Activated T-cell treated with anti-CD3 and anti-CD28 coated beads for 4 hours (primary cell): ENCODE measurements at places on chromosomes 5 and 9.
A peak's percentile ranks its signal among the peaks of the same experiment; 100 is the strongest.

- DNase-seq = no peak
Observed at GRCh38 chr9:107931071-107931715, 441.6 kb upstream of the KLF4 start.

GRCh38 chr5:103780794-103781193 is 218.2 kb upstream of the NUDT12 start:
- DNase-seq = no peak

- no peak for DNase-seq
Observed at GRCh38 chr9:37038943-37039464, 4.9 kb upstream of the PAX5 start.

GRCh38 chr5:150655221-150655620 is 5.8 kb upstream of the MYOZ3 start:
- DNase-seq = no peak

DNA sequence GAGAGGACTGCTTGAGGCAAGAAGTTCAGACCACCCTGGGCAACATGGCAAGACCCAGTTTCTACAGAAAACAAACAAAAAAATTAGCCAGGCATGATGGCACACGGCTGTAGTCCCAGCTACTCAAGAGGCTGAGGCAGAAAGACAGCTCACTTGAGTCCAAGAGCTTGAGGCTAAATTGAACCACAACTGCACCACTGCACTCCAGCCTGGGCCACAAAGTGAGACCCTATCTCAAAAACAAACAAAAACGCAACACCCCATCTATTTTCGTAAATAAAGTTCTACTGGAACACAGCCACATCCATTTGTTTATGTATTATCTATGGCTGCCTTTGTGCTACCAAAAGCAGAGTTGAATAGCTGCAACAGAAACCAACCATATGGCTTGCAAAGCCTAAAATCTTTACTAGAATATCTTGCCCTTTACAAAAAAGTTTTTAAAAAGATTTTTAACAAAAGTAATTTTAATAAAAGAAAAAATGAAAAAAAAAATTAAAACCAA is 67.5 kb downstream of the SETX start:
- DNase-seq = no peak

DNA sequence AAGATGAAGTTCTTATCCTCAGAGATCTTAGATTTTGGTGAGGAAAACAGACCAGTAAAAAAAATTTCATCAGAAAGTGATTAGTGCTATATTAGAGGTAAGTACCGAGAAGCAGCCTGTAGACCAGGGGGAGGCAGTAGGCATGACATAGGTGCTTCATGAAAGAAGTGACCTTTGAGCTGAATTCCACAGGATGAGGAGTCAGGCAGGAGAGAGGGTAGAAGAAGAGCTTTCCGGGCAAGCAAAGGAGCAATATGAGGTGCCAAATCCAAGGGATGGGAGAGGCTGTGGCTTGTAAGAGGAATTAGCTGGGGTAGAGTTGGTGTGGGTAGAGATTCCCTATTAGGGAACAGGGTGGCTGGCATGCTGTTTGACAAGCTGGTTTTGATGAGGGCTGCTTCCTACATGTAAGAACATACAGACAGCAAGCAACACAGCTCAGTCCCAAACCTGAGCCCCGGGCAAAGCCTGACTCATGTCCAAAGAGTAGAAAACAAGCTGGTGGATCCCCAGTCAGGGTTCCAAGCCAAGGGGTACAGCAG is 48.4 kb upstream of the PWWP2A start:
- DNase-seq = no peak

DNA sequence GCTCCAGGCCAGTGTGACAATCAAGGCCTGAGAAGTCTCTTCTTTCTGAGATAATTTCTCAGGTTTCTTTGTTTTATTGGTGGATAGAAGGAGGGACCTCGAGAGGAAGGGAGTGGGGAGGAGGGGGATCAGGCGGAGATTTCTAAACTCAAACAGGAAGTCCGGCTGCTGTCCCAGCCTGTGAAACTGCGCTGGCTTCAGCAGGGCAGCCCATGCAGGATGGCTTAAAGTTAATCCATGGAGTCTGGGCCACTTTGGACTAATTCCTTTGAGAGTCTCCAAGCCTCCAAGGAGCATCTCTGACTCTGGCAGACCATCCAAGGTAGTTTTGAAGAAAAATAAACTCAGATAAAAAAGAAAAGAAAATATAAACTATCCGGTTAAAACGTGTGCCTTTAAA is 378.5 kb downstream of the MLLT3 start:
- no peak for DNase-seq

GRCh38 chr9:97864396-97864795 is 11.4 kb downstream of the FOXE1 start:
- no peak for DNase-seq

GRCh38 chr5:120567921-120568320 is 103.8 kb downstream of the PRR16 start:
- DNase-seq = no peak

DNA sequence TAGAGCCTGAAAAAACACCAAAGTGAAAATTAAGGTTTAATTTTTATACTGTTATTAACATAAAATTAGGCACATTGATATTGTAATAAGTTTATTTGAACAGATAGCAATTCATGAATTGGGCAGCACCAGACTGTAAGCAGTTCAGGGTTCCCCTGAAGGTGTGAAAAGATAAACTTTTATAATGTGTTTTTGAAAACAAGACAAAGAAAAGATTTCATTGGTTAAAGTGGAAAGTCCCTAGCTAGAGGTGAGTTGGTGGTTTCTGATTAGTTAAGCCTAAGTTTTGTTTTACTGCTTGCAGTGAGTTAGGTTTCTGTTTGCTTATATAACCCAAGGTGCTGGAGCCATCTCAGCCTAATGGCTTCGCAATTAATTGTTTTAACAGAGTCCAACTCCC is 96.5 kb upstream of the RPS23 start:
- DNase-seq = no peak

DNA sequence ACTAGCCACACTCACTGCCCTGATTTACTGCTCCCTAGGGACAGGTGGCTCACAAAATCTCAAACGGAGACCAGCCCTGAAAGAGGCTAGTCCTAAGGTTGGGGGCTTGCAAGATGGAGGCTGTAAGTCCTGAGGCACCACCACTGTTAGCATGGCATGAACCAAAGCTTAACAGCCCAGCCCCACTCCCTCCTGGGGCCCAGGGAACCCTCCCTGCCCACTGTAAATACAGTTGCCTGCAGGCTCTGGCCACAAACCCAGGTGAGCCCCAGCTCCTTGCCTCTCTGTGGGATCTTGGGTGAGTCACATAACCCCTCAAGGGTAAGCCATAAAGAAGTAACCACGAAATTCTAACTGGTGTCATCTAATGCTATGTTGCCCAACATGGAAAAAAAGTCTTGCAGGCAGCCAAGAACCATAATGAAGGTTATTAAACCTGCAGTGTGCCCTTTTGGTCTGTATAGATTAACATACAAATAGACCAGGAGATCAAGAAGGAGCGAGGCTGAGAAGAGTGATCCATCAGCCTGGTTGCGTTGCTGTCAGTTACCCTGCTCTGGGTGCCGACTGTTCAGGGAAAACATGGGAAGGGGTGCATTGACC is 1.7 kb upstream of the POMT1 start:
- peak; percentile 26 for DNase-seq

DNA sequence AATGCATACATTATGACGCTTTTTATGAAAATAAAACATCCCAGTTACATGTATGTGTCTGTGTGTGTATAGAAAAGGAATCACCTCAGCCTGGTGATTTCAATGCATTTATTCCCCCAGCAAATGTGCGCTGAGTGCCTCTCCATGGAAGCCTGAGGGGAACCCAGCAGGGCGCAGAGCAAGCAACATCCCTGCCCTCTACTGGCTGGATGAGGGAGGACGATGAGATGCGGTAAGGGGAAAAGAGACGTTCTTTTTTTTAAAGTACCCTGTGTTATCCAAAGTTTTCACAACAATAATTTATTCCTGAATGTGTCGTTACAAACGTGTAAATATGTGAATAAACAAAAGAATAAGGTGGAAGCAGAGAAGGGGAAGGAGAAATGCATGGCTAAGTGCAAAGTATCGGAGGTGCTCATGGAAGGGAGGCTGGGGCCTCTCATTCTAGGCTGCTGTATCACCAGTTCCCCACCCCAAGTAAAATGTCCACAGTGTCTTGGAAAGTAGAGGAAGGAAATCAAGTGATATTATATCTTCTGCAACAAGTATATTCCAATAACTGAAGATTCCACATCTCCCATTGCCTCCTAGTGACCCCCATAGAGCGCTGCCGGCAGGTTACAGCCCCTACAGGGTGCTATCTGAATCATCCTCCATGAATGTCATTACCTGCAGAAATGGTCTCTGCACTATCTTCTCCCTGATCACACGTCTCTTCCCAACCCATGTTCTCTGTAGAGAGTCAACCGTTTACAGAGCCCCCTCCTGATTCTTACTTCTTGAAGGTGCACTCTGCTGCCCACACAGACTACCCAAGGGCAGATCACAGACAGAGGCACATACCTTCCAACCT is 13.0 kb upstream of the ABLIM3 start:
- DNase-seq = no peak

DNA sequence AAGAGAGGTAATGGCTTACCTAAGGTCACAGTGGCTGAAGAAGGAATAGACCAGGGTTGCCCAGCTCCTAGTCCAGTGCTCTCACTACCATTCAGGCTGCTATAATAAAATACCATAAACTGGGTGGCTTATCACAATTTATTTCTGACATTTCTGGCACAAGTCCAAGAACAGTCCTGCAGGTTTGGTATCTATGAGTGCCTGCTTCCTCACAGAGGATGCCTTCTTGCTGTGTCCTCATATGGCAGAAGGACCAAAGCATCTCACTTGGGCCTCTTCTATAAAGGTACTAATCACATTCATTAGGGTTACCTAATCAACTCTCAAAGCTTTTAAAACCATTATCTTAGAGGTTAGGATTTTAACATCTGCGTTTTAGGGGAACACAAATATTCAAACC is 17.2 kb downstream of the STARD4 start:
- DNase-seq = no peak

- DNase-seq = no peak
Observed at GRCh38 chr5:55480781-55481180, 54.0 kb downstream of the PLPP1 start.

GRCh38 chr9:99169982-99170761 is 51.6 kb downstream of the ALG2 start:
- no peak for DNase-seq

- no peak for DNase-seq
Observed at GRCh38 chr9:107644733-107645463, 155.3 kb upstream of the KLF4 start.

DNA sequence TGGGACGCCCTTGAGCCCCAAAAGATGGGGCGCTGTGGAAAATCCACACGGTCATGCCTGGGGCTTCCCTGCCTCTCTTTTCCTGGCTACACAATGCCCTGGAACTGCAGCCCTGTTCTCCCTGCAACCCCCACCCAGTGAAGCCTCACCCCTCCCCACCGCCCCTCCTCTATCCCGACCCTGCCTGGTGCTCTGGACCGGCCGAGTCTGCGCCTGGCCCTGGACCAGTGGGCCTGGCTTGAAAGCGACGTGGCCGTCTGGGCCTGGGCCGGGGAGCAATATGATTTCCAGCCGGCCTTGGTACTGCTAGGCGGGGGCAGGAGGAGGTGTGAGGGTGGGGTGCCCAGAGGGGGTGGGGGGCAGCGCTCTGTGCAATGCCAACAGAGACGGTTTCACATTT is 71.0 kb upstream of the RNU6ATAC start:
- no peak for DNase-seq

DNA sequence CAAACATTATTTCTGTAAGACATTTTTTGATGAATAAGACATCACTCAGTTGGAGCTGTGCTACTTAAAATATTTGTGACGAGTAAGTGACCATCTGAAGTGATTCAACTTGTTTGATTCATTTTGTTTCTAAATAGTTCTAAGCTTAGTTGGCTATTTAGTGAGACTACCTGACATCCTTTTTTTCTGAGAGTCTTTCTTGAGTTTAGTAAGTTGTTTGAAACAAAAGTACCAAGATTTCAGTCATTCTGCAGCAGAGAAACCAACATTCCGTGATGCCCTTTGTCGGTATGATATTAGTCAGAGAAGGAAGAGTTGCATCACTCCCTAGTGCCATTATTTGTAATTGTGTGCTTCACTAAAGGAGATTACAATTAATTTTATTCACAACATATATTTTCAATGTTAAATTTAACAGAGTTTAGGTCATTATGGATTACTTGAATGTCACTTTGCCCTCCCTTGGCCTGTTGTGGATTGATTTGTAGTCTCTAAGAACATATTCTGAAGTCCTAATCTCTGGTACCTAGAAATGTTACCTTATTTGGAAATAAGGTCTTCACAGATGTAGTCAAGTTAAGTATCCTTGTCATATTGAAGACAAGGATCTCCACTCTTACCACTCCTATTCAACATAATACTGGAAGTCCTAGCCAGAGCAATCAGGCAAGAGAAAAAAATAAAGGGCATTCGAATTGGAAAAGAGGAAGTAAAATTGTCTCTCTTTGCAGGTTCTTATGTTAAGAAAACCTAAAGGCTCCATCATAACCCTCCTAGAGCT is 212.2 kb downstream of the PCSK1 start:
- no peak for DNase-seq

GRCh38 chr9:137087409-137087925 is 682 bp downstream of the MAN1B1 start:
- DNase-seq = no peak

- no peak for DNase-seq
Observed at GRCh38 chr5:132207778-132208177, 19.9 kb downstream of the P4HA2 start.

GRCh38 chr9:20369391-20369790 is 252.9 kb downstream of the MLLT3 start:
- no peak for DNase-seq

- DNase-seq = no peak
Observed at GRCh38 chr5:124040799-124041198, 528.8 kb downstream of the CSNK1G3 start.

- no peak for DNase-seq
Observed at GRCh38 chr5:95083606-95084005, 201.3 kb downstream of the MCTP1 start.

DNA sequence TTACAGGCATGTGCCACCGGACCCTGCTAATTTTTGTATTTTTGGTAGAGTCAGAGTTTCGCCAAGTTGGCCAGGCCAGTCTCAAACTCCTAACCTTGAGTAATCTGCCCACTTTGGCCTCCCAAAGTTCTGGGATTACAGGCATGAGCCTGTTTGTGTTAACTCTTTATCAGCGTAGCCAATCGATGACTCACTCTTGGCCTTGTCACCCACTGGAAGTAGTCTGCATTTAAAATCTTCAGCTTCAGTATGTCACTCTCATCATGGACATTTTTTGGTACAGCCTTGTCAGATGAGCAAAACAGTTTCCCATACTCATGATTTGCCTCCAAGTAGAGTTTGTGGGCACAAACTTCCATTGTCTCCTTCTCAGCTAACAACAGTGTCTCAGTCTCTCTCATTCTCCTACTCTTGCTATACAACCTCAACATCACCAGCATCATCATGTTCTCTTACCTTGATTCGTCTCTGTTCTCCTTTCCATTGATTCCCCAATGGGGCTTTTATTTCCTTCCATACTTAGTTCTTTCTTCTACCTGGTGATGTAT is 22.5 kb downstream of the MUSK start:
- no peak for DNase-seq

GRCh38 chr9:70607926-70608325 is 193.5 kb upstream of the KLF9 start:
- no peak for DNase-seq
